ENCODE measurements at places on chromosomes 7 and 10.

- no peak for DNase-seq
These were observed at the start of gene IGFBP3 for GRCh38 chr7:45920502-45921380. Gene IGFBP3 (minus strand): TSS chr7:45921272. CDS start chr7:45921140, 132 bp downstream.

GRCh38 chr10:23158370-23158769, 33.7 kb upstream of the PTF1A start:
- DNase-seq = no peak

DNA sequence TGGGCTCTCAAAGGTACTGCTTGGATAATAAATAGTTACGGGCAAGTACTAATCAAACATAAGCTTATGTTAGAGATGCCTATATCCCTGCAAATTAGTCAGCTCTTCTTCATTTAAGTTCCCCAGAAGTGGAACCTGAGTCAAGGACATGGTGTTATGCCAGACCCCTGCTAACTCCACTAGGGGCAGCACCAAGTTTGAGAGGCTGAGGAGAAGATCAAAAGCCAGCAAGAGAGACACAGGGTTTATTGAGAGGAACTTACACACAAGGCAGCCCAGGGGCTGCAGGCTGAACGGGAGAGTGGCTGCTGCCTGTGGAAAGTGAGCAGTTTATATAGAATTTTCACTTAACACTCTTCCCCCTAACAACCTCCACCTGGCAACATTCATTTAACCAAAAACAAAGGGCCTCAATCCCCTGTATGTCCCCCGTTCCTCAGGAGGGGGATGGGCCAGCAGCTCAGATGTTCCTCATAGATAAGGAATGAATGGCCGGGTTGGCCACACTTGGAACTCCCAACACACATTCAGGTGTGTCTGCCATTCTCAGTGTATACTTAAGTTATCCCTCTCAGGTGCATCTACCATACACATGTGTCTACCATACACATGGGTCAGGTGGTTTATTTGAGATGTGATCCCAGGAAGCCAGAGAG, 62.6 kb upstream of the GHITM start:
- DNase-seq = no peak

- DNase-seq = no peak
These were observed 238.6 kb downstream of the CNTNAP2 start for GRCh38 chr7:146355216-146355615.
